ENCODE measurements at places on chromosomes 11 and 22. TPM values are rescaled to one million over a fixed set of nuclear protein-coding genes. Genes with fewer than 3 reads are reported as not detected.
A peak's percentile ranks its signal among the peaks of the same experiment; 100 is the strongest.

DNA sequence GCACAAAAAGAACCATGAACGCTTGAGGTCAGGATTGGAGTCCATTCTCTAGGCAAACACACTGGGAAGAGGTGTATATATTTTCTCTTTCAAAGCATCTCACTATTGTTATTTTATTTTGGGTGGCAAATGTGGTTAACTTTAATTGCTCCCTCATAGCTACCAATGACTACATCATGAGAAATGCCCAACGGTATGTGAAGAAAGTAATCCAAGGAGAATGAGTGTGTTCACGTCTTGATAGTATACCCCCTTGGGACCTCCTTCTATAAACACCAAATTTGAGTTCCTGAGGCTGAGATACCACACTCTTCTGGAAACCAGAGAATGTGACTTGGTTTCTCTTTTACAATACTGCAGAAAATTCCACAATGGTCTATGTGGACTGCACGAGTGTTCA is 15.8 kb downstream of the OR8D1 start:
- no peak for DNase-seq

GRCh38 chr11:124081483-124081882 is 33.8 kb upstream of the VWA5A start:
- no peak for DNase-seq

DNA sequence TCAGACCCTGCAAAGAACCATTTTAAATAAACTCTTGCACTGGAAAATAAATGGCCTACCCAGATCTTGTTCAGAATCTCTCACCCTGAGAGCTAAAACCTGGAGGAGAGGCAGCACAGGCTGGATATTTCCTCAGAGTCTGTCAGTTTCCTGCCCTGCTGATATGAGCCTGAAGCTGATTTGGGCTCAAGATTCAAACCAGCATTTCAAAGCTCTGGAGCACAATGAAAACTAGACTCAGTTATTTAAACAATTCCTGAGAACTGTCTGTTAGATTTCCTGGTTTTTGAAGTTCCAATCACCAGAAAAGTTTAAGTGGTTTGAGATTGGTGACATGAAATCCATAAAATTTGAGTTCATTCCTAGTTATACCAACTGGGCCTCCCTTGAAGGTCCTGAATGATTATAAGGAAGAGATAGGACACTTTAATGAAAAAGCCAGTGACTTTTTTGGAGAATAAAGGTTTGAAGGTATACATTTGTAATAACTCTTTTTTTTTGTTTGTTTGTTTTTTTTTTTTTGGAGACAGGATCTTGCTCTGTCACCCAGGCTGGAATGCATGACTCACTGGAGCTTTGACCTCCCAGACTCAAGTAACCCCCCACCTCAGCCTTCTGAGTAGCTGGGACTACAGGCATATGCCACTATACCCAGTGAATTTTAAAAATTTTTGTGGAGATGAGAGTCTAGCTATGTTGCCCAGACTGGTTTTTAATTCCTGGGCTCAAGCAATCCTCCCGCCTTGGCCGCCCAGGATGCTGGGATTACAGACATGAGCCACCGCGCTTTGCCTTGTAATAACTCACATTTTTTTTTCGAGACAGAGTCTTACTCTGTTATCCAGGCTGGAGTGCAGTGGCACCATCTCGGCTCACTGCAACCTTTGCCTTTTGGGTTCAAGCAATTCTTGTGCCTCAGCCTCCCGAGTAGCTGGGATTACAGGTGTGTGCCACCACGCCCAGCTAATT is 8.0 kb upstream of the ESAM start:
- no peak for DNase-seq

- peak; percentile 9 for DNase-seq
Measured at GRCh38 chr11:119774172-119774763, 45.3 kb upstream of the NECTIN1 start.

GRCh38 chr11:87966216-87966615 is 209.0 kb downstream of the RAB38 start:
- DNase-seq: no peak

DNA sequence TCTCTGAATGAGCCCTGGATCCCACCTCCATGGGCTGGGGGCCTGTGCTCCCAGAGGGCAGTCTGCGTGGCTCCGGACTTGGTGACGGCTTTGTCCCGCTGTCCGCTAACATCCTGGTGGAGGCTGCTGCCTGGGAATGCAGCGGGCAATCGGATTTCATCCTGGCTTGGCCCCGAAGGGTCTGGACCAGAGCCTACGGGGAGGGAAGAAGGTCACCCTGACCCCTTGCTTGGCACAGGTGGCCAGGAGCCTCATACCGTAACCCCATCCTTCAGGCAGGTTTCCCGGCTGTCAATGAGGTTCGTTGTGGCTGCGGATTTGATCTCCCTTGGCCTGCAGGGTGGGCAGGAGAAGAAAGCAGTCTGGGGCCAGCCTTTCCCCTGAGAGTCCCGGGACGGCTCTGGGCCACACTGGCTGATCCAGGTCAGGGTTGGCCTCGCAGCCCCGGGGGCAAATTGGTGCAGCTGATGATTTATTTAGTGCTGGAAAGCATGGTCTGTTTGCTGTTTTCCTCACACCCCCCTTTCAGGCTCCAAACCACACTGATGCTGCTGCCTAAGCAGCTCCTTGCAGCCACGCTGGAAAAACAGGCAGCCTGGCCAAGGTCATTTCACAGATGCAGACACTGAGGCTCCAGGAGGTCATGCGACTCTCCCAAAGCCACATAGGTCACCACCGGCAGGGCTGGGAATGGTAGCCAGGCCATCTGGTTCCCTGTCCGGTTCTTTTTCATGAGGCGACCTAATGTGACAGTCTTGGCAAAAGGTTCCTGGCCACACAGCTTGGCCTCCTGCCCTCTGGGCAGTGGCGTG is 15.0 kb downstream of the PRDM11 start:
- DNase-seq: no peak

GRCh38 chr11:112024773-112025678 is at the start of gene DLAT:
Gene DLAT (plus strand): TSS chr11:112025408. CDS start chr11:112025473, 65 bp downstream.
- peak; percentile 76 for DNase-seq

DNA sequence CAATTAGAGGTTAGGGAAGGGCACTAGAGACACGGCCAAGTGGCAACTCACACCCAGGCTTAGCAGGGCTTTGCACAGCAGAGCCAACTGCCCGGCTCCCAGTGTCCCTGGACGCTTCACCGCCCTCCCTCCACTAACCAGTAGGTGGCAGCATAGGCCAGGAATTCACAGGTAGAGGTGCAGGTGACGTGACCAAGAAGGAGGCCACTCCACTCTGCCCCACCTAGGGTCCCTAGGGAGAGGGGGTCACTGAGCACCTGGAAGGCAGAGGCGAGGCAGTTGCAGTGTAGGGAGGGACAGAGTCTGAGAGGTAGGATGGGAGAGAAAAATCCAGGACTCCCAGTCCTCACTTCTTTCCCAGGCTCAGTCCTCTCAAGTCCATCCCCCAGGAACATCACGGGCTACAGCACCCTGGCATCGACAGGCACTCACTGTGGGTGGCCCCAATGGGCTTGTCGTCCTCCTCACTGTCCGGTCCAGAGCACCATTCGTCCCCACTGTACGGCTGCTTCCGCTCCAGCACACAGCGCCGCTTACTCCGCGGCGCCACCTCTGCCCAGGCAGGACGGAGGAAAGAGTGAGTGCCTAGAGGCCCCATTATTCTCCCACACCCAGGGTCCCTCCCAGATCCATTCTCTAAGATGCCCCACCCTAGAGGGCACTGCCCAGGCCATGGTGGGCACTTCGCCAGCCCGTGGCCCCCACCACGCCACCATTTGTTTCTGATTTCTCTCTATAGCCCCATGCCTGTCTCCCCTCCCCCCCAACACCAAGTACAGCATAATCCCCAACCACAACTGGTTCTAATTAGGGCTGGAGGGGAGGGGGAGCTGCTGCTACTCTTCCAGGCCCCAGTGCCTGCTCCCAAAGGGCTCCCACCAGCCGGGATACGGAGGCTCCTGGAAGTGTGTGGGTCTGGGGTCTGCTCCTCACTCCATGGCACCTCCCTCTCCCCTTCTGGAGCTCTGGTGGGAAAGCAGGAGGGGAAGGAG is 18.4 kb downstream of the BCL9L start:
- DNase-seq: no peak

GRCh38 chr11:85316967-85317366 is 310.2 kb downstream of the DLG2 start:
- DNase-seq: no peak

DNA sequence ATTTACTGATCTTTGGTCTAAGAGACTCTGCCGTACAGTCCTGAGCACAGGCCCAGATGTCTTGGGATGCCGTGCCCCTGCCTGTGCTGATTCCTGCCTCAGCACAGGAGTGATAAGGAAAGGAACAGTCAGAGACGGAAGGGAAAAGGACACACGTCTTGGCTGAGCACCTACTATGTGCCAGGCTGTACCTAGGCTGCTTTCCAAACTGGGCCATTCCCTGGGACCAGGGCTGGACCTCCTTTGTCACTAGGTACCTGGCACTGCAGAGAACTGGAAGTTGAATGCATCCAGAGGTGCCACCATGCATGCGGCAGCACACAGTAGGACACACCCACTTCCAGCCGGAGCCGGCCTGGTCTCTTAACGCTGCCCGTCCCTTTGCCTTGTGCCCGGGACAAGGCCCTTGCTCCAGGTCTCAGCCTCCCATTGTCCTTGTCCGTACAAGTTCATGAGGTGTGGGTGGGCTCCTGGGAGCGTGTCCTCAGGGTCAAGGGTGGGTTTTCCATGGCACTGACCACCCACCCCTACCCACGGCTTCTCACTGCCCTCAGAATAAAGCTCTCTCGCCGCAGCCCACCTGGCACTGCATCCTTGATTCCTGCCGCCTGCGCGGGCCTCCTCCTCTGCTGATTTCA is 1.1 kb upstream of the SSTR3 start:
- DNase-seq: no peak

GRCh38 chr22:17639247-17639741 is 737 bp downstream of the BCL2L13 start:
- peak; percentile 22 for DNase-seq

- no peak for DNase-seq
Measured at GRCh38 chr11:63719001-63719400, 37.7 kb downstream of the RTN3 start.

- no peak for DNase-seq
Measured at GRCh38 chr11:78787696-78788095, 213.0 kb upstream of the NARS2 start.

- no peak for DNase-seq
Measured at GRCh38 chr11:1052133-1053011, 15.9 kb upstream of the MUC6 start.

DNA sequence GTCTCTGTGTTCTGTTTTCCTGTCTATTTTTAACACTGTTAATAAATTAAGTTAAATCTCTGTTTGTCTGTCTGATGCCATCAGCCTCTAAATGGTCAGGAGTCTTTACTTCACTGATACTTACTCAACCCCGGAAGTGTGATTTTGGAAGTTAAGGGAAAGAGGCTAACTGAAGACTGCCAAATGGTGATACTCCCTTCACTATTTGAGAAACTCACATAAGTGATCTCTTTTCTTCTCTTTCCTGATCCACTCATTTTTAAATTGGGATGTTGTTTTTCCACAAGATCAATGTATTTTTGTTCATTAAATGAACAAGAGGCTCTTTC is 389 bp upstream of the CASP12 start:
- DNase-seq: no peak

- DNase-seq: no peak
Measured at GRCh38 chr11:17558025-17558780, 11.1 kb downstream of the OTOG start.

DNA sequence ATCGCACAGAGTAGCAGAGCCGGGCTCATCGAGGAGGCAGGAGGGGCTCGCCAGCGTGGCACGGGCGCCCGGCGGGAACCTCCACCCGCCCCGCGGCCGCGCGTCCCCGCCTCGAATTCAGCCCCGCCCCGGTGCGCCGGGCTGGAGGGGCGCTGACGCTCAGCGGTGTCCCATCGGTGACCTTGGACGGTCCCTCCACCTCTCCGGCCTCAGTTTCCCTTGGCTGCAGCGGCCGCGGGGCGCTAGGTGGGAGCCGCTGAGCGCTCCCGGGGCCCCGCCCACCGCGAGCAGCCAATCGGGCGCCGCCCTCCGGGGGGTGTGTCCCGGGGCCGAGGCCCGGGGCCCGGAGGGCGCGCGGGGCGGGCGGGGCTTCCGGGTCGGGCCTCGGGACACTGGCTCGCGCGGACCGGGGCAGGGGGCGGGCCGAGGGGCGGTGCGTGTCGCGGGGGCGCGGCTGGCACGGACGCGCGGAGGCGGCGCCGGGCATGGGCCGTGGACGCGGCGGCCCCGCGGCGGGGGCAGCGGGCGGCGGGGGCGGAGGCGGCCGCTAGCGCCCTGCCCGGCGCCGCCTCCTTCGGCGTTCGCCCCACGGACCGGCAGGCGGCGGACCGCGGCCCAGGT is at the start of gene PPARA:
Gene PPARA (plus strand): TSS at position 493 of the 621 bp plus-strand sequence. CDS start 47,858 bp downstream, outside the sequence.
- DNase-seq: peak; percentile 67

GRCh38 chr11:13215149-13215548 is 62.4 kb upstream of the BMAL1 start:
- no peak for DNase-seq

DNA sequence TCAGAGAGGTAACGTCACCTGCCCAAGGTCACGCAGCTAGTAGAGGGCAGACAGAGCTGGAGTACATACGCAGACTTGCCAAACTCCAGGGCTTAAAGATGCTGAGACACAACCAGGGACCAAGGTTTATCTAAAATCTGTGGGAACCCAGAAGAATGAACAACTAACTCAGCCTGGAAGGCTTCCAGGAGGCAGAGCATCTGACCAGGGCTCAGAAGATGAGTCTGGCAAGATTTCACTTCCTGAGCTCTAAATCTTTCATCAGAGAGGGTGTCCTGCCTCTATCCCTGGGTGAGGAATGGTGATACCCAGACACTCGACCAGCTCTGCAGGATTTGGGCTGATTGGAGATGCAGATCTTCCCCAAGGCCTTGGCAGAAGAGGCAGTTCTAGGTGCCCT is 9.1 kb downstream of the GAL3ST1 start:
- no peak for DNase-seq

- no peak for DNase-seq
Measured at GRCh38 chr11:24617856-24618255, 121.0 kb downstream of the LUZP2 start.

Gene SLC22A25
- not detected for total RNA-seq

Gene HMGXB4
- total RNA-seq: 9.5 TPM

Gene POU2F3
- 0.19 TPM for total RNA-seq

Gene TMEM191C
- total RNA-seq: 1.2 TPM

Gene MRGPRG
- total RNA-seq: not detected

Gene DYNC2H1
- total RNA-seq: 5.5 TPM

Gene ST14
- total RNA-seq: 13.7 TPM

Gene CCDC81
- 0.52 TPM for total RNA-seq

Gene GSTT2
- not detected for total RNA-seq

Gene OR51T1
- not detected for total RNA-seq

Gene IGSF9B
- total RNA-seq: 1.8 TPM

Gene SCUBE1
- 0.52 TPM for total RNA-seq

Gene MCM5
- total RNA-seq: 86.9 TPM

Gene PRRG4
- 3.1 TPM for total RNA-seq

Gene SEC14L6
- 0.24 TPM for total RNA-seq

Data from thymus (tissue), 14 donors.